NCI-H2081 (cell line): ENCODE measurements at places on chromosomes 7 and 10.

DNA sequence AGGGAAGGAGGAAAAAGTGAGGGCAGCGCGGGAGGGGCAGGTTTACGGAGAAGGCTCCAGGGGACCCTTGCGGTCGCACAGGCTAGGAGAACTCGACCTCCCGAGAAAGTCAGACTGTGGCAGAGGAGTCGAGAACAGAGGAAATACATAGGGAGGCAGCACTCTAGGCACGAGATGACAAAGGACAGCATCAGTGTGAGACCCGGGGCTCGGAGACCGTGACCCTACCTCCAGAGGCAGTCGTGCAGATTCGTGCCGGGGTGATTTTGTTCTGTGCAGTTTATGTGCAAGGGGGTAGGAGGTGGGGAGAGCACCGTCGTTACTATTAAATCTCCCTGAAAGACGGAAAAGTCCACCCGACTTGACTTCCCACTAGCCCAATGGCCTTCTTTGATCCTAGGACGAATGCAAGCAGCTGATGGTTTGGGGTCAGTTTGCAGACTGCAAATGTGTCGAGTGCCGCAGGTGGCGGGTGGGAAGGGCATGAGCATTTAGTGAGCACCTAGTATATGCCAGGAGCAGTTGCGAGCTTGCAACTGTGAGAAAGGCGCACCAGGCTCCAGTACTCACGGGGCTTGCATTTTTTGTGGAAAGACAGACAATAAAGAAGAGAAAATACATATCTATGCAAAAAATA is 674 bp upstream of the OSBPL3 start:
- DNase-seq: no peak

DNA sequence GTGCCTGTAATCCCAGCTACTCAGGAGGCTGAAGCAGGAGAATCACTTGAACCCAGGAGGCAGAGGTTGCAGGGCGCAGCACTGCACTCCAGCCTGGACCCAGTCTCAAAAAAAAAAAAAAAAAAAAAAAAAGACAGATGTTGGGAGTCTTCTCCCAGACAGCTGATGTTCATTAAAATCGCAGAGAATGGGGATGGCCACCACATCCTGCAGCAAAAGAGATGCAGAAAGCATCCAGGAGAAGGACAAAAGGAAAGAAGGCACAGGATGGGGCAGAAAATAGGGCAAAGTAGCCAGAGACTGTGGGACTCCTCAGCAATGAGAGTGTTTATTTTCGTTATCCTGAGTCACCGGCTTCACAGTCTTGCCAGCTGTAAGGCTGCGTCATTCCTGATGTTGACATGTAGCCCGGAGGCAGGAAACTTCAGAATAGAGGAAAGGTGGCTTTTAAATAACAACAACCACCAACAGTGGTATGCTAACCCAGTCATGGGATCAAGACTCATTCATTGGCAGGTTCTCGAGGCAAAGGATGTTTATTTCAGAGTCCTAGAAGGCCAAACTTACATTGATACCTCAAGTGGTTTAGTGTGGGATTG is 149.5 kb upstream of the SVIL start:
- no peak for DNase-seq

DNA sequence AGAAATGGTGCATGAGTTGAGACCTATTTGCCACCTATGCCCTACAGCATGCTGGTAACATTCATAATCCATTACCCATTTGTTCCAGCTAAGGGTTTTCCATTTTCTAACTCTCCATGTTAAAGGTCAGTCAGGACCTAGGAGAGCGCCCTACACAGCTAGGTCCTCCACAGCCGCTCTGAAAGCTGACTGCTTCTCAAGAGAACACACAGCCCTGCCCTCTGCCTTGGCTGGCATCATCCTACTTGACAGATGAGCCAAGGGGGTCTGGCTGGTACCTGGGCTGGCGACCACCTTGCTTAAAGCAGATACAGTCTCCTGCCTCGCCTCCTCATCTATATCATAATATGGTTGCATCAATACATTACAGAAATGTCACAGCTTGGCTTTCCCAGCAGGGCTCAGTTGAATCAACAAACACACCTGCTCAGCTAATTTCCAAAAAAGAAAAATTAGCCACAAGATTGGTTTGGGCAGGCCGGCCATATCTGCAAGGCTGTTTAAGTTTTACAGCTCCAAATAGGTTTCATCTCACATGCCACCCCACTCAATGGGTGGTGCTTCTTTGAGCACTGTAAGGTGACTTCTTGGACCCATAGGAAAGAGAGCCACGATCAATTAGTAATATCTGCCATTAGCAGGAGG is 17.3 kb downstream of the TLL2 start:
- no peak for DNase-seq

GRCh38 chr7:86876146-86876545 is 183.3 kb downstream of the ELAPOR2 start:
- no peak for DNase-seq

- DNase-seq: no peak
These were observed 546.7 kb upstream of the ADARB2 start for GRCh38 chr10:2284071-2284470.
